Urinary bladder (tissue), 4 donors: ENCODE measurements at places on chromosomes 11 and 22.
A peak's percentile ranks its signal among the peaks of the same experiment; 100 is the strongest.

DNA sequence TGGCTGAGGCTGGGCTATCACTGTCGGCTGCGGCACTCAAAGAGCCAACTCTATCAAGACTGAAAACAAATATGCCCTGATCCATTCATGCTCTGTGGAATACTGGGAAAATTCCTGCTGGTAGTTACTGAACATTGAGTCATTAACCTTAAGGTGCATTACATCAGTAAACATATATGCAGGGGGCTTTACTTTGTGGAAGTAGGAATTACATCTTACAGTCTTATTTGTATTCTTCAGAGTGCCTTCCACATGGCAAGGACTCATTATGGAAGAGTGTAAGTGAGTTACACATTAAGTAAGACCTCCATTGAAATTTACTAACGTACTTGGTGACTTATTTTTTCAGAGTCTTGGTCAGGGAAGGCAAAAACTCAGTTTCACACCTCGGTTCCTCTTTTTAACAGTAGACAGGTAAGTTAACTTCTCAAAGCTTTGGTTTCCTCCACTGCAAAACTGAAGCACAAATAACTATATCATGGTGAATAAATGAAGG lies 4.5 kb downstream of the OR5B21 start:
- DNase-seq: no peak

DNA sequence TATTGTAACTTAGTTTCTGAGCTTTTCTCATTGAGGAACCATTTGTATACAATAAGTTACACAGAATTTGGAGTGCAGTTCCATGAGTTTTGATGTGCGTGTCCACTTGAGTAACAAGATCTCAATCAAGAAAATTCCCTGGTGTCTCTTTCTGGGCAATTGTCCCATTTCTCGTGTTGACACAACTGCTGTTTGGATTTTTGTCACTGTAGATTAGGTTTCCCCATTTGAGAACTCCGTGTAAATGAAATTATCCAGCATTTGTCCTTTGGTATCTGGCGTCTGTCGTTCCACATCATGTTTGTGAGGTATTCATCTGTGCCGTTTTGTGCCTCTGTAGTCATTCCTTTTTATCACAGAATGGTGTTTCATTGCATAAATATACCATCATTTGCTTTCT lies 547.0 kb downstream of the TBC1D22A start:
- DNase-seq: no peak

- DNase-seq: no peak
Observed at GRCh38 chr11:69245491-69246345, 48.2 kb upstream of the MYEOV start.

DNA sequence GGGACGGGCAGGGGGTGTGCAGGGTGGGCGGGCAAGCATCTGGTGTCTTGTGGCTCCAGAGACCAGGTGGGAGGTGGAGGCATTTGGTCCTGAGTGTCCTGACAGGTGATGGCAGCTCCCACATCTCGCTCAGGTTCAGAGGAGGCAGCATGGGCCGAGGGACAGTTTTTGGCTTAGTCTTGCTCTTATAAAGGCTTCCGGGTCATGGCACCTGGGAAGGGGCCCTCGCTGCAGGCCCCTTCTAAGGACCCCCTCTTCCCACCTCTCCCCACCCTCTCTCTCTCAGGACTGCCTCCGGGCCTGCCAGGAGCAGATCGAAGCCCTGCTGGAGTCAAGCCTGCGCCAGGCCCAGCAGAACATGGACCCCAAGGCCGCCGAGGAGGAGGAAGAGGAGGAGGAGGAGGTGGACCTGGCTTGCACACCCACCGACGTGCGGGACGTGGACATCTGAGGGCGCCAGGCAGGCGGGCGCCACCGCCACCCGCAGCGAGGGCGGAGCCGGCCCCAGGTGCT lies 9.9 kb downstream of the CCND1 start:
- DNase-seq: no peak

- no peak for DNase-seq
Observed at GRCh38 chr11:14554959-14555358, 34.8 kb upstream of the PSMA1 start.

DNA sequence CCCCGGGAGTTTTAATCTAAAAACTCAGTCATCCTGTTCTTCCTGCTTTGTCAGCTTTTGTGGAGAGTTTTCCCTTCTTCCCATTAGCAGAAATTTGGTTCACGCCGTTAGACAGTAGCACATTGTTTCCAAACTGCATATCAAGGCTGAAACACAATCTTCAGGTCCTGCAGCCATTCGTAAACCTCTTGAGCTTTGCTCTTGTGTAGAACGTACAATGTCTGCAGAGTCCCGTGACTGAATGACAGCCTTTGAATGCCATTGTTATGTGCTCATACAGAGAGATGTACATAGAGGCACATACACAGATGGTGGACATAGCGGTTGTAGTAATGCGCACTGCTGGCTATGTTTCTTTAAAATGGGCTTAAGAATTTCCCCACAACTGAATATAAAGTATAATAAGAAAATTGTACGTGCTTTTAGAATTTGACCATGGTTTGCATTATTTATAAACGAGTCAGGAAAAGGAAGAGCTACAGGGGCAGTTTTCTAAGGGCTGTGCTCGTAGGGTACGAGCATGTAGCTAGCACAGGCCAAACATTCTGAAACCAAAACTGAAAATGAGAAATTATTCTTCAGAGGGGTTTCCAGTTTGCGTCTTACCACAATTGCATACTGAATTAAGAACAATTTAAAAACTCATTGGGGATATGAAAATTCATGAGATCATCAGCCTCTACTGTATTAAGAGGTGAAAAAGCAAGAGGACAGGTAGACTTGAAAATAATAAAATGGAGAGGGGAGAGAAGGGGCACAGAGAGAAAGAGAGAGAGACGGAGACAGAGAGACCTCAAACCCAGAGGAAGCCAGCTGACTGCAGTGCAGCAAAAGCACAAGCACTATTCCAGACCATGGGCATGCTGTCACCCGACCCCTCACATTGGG lies 310.1 kb downstream of the CADM1 start:
- no peak for DNase-seq

DNA sequence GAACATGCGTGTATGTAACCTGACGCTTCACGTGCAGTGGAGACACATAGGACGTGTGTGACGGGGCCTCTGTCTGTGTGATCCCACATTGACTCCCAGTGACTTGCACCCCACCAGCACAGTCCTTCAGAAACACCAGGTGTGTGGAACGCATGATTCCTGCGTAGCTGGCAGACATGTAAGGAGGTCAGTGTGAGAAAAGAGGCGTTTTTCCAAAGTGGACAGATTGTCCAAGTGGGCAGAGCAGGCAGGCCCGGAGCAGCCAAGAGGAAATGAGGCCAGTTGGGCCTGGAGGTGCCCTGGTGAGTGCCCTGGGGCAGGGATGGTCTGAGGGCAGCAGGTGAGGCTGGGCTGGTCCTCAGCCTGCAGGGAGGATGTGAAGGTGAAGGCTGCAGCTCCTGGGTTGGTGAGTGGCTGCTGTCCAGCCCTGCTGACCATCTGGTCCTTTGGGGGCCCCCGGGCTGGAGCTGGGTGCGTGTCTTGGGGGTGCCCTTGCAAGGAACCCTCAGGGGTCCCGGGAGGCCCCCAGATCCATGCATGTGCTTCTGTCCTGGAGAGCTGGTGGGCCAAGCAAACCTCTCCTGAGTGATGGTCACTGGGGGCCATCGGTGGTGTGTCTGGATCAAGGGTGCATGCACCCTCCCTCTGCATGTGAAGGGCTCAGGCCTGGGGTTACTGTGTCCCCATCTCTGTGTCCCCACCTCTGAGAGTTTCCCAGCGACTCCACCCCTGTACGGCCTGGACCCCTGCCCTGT lies 26.6 kb downstream of the SHANK3 start:
- DNase-seq: no peak

GRCh38 chr11:8097468-8097867 lies 16.5 kb downstream of the TUB start:
- no peak for DNase-seq

DNA sequence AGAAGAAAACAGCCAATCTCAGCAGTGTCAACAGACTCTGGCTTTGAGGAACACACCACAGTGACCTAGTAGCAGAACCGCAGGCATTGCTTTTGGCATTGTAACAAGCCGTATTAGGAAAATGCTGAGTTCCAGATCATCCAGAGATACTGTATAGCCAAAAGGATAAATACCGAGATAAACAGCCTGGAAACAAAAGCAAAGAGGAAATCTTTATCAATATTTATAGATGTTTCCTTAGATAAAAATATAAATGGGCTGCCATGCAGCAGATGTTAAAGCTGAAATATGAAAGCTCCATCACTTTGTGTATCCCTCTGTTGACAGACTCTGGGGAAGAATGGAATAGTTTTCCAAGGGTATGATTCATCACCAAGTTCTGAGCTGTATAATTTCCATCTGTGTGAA lies 98.9 kb upstream of the TP53AIP1 start:
- DNase-seq: no peak

- no peak for DNase-seq
Observed at GRCh38 chr22:23722160-23722559, 28.8 kb downstream of the ZNF70 start.

DNA sequence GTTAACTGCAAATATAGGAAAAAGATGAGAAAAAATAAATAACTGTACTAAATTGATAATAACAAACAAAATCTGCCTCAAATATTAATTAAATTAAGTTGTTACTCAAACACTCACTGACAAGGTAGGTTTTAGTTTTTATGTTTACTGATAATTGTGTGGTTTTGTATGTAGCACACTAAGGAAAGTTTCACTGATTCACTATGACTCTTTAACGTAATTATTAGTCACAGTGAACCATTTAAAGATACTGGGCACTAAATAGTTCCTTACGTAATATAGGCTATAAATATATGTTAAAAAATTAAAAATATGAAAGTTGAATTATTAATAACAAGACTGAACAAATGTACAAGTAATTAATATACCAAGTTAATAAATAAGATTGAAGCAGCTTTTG lies 2330.0 kb upstream of the RAG2 start:
- DNase-seq: no peak

GRCh38 chr22:25235547-25236290 lies 16.3 kb downstream of the CRYBB2 start:
- peak; percentile 7 for DNase-seq
